Activated CD4-positive, alpha-beta memory T cell treated with anti-CD3 and anti-CD28 coated beads for 36 hours (primary cell): ENCODE measurements at places on chromosomes 2 and 18. TPM values are rescaled to one million over a fixed set of nuclear protein-coding genes. Genes with fewer than 3 reads are reported as not detected.

LTBP1 gene
- total RNA-seq, result 0.27 TPM

LDLRAD4 gene
- total RNA-seq, result 30.1 TPM

TNFRSF11A gene
- total RNA-seq, result 5.7 TPM

TUBA3D gene
- not detected for total RNA-seq

LAMA3 gene
- 0.07 TPM for total RNA-seq

PLEKHM3 gene
- 5.5 TPM for total RNA-seq

C2orf72 gene
- total RNA-seq, result 0.55 TPM

NPPC gene
- 0.22 TPM for total RNA-seq

ALKAL2 gene
- total RNA-seq, result not detected

UGT1A8 gene
- total RNA-seq, result not detected

CRIM1 gene
- 5.5 TPM for total RNA-seq

CCT4 gene
- total RNA-seq, result 345 TPM

TMEM37 gene
- total RNA-seq, result not detected

GCA gene
- 32.1 TPM for total RNA-seq

DAPL1 gene
- not detected for total RNA-seq

SERPINB3 gene
- not detected for total RNA-seq

POTEI gene
- not detected for total RNA-seq

SLC30A3 gene
- 0.86 TPM for total RNA-seq

KLHL14 gene
- not detected for total RNA-seq

MOB1A gene
- total RNA-seq, result 159 TPM

GAREM1 gene
- 0.05 TPM for total RNA-seq

GNAL gene
- total RNA-seq, result not detected

OTOS gene
- total RNA-seq, result not detected

FOSL2 gene
- 172 TPM for total RNA-seq

NTSR2 gene
- not detected for total RNA-seq

RND3 gene
- not detected for total RNA-seq

RIT2 gene
- total RNA-seq, result not detected

NCOA1 gene
- 21.3 TPM for total RNA-seq

PROKR1 gene
- total RNA-seq, result not detected

FOXI3 gene
- not detected for total RNA-seq
